ENCODE measurements at places on chromosomes 6 and 20.

GRCh38 chr6:36865835-36866234, 8.8 kb downstream of the PPIL1 start:
- DNase-seq: no peak

DNA sequence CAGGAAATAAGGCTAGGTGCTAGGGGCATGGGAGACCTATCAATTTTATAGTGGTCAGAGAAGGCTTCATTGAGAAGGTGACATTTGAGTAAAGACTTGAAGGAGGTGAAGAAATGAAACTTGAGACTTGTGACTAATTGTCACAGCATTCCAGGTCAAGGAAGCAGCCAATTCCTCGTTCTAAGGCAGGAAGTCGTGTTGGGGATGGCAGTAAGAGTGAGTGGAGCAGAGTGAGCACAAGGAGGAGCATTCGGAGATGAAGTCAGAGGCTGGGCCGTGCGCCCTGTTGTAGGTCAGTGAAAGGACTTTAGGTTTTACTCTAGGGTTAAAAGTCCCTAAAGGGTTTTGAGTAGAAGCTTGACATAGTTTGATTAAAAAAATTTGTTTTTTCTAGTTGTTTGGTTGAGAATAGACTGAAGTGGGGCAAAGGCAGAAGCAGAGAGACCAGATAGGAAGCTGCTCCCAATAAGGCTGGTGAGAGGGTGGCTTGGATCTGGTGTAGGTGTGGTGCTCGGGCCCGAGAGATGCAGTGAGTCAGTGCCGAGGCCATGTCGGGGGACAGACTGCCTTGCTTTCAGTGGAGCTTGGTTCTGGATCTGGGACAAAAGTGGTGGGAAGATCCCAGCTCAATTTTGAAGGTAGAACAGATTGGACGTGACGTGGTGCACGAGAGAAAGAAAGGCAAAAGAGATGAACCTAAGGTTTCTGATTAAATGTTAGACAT, 2.6 kb upstream of the RSPH3 start:
- peak; percentile 18 for DNase-seq

- peak; percentile 97 for DNase-seq
These were observed 167.4 kb downstream of the SASH1 start for GRCh38 chr6:148509800-148510581.

- DNase-seq: no peak
These were observed 16.2 kb upstream of the CHRNA4 start for GRCh38 chr20:63377256-63377941.

DNA sequence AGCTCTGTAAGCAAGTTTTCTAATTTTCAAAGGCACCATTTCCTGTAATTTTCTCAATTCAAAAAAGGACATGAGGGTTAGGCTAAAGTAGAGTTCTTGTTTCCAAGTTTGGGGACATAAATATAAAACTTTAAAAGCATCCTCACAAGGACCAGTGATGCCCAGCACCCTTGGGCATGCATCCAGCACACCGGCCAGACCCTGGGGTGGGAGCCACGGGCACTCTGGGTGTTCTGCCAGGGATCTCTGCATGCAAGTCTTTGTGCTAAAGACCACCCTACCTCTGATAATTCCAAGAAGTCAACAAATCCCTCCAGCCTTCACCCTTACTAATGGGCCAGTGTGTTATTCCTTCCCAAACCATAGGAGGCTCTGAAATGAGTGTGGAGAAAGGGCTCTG, 46.5 kb downstream of the PLCG1 start:
- DNase-seq: no peak

DNA sequence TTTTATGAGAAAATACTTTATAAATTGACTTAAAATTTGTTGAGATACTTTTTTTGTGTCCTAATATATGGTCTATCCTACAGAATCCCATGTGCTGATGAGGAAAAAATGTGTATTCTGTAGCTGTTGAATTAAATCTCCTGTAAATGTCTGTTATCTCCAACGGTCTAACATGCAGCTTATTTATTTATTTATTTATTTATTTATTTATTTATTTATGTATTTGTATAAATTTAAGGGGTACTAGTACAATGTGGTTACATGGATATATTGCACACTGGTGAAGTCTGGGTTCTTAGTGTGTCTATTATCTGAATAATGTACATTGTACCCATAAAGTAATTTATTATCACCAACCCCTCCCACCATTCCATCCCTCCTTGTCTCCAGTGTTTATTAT, 315.5 kb downstream of the TENT5A start:
- DNase-seq: no peak

DNA sequence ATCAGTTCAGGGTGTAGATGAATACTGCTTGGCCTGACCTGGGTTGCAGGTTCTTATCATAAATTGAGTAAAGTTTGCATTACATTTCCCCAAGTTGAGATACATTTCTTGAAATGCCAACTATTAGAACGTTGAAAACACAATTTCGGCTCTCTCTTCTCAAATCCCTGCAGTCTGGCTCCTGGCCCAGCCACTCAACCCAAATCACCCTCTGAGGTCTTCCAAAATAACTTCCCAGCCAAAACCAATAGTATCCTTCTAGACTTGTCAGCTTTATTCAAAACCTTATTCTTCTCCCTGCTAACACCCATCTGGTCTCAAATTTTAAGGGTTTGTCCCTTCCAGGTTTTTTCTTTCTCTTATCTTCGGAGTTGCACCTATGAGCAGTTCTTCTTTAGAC, 263.6 kb downstream of the EYA4 start:
- DNase-seq: peak; percentile 46

DNA sequence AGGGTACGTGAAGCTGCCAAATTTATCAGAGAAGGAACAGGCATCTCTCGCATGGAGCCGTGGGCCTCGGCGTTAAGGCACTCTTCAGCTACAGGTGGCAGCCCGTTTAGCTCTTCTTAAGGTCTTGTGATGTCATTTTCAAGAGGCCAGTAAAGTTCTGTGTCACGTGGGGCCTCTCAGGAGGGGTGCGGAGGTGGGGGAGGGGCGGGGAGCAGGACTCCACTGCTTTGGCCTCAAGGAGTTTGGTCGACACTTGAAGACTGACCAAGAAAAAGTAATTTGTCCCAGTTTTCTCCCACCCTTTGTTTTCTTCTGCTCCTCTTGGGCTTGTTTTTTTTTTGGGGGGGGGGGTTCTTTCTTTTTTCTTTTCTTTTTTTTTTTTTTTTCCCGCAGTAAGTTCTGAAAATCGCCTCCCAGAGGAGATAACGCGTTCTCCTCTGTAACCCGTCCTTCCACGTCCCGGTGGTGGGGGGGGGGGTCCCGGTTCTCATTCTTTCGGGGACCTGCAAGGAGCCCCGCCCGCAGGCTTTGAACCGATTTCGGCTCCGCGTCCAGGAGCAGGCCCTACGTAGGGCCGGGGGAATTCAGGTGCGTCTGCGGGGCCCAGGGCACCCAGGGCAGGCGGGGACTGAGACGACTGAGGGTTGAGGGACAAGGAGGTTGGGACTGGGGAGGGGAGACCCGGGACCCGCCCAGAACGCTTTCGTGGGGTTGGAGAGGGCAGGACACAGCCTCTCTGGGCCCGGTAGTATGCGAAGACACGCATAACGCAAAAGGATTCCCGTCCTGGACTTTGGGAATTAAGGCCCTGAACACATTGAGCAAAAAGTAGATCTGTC, 26.0 kb downstream of the GPX6 start:
- peak; percentile 88 for DNase-seq

DNA sequence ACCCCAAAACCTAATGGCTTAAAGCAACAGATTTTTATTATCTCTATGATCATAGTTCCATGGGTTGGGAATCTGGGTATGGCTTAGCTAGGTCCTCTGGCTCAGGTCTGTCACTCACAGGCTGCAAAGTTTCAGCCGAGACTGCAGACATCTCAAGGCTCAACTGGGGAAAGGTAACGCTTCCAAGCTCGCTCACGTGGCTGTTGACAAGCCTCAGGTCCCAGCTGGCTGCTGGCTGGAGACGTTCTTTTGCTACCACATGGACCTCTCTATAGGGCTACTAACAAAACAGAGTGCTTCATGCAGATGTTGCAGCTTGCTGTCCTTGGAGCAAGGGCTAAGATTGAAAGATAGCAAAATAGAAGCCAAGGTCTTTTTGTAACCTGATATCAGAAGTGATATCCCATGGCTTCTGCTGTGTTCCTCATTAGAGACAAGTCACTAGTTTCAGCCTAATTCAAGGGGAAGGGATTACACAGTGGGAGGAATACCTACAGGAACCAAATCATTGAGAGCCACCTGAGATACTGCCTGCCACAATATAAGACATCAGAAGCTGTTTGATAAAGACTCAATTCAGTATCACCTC, 6.6 kb downstream of the HTR1E start:
- no peak for DNase-seq

DNA sequence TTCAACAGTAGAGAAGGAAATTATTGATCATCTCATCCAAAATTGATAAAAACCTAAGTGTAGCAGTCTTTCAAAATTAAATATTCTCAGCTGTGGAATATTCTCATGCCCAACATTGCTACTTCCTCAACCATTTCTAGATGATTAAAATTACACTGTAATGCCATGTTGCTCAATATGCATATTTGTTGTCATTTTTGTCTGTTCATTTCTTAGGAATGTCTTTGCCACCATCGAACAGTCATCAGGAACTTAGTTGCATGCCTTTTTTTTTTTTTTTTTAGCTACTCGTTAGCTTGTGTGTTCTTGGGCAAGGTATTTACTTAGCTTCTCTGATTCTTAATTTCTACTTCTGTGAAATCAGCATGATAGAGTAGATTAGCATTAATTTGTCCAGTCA, 188.6 kb downstream of the DTNBP1 start:
- DNase-seq: peak; percentile 77

DNA sequence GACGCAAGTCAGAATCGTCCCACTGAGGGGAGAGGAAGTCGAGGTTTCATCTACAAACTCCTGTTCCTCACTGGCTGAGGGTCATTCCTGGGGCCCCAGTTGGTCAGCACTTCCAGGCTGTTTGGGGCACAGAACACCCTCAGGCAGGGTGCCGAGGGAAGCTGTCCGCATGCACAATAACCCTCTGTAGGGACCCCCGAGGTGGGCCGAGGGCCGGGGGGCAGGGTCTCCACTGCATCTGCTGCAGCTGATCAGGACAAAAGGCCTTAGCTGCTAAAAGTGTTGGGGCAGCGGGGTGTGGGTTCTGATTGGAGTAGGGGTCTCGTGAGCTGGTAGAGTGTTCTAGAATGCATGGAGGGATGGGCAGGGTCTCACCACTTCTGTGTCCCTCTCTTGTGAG, 125.1 kb downstream of the TOX2 start:
- no peak for DNase-seq

DNA sequence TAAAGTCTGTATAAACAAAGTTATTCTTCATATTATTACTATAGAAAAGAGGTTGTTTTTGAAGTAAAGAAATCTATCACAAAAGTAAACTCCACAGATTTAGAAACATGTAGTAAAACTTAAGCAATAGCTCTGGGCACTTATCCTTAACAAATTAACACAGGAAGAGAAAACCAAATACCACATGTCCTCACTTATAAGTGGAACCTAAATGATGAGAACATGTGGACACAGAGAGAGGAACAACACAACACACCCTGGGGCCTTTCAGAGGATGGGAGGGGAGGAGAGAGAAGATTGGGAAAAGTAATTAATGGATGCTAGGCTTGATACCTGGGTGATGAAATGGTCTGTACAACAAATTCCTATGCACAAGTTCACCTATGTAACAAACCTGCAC, 57.2 kb downstream of the C6orf58 start:
- peak; percentile 79 for DNase-seq

- DNase-seq: no peak
These were observed 77.6 kb upstream of the GGTLC1 start for GRCh38 chr20:24066076-24066700.

DNA sequence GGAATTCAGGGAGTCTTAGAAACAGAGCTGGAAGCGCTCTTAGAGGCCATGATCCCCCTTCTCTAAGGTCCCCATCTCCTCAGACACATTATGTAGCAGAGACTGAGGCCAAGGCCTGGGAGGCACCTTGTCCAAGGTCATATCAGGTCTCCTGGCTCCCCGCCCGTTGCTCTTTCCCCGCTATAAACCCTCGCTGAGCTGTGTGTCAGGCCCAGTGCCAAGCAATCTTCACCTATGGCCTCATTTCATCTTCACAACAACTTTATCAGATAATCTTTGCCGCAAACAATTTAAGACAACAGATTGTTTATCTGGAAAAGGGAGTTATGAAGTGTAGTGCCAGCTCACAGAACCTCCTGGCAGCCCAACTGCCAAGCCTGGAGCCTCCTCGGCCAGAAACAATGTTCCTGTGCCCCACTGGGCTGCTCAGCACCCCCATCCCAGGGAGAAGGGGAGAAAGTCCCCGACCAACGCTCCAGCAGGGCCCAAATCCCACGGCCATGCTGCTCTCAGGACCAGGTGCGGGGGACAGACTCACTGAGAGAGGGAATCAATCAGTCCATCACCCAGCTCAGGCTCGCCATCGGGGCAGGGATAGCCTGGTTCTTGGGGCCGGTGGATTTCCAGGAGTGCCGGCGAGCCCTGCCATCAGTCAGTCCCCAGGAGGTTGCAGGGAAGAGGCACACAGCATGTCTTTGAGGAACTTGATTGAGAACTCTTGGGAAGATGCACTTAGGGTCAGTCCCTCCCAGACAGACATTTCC, 16.9 kb upstream of the FANCE start:
- DNase-seq: no peak

DNA sequence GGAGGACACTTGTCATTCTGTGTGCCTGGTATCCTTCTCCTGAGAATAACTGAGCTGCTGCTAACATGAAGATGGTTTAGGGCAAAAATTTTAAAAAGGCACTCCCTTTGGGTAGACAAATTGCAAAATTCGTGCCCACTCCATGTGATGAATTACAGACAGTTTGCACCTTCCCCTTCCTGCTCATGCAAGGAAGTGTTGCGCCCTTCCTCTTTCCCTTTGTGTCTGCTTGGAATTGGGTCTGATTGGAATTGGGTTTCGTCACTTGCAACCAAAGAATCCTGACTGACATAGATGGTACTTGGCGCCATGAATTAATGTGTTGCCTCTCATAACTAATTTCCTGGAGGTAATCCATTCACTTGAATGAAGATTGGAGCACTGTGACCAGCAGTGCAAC, 62.3 kb upstream of the SHLD1 start:
- DNase-seq: no peak

- no peak for DNase-seq
These were observed 33.0 kb downstream of the SYNJ2 start for GRCh38 chr6:158014505-158015187.

DNA sequence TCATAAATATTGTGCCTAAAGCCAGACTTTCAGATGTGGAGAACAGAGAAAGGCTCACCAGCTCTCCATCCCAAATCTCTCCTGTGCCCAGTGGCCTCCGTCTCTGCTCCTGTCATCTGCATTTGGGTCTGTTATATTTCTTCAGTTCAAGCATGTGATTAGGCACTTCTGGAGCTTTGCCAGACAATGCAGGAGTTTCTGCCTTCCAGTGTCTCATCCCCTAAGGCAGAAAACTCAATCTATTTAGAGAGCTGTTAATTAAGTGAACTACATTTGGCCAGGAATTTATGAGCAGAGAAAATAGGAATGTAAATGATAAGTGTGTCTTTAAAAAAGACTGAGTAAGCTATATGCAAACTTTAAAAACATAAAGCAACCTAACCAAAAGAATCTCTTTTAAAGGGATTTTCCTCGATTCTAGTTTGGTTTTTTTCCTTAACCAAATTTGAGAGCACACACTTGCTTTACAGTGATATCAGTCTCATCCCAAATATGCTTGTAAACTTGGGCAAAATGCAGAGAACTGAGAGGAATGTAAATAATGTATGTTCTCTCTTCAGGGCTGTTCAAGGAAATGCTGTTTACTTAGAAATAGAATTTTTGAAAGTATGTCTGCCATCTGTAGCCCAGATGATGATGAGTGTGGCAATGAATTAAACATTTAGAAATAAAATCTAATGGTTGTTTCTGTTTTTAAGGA, 113.9 kb downstream of the ELOVL4 start:
- DNase-seq: peak; percentile 52

GRCh38 chr6:122806291-122806690, 17.2 kb downstream of the SMPDL3A start:
- peak; percentile 64 for DNase-seq
